ENCODE measurements at places on chromosomes 13 and 19. TPM values are rescaled to one million over a fixed set of nuclear protein-coding genes. Genes with fewer than 3 reads are reported as not detected.

GRCh38 chr13:49679246-49679645 is 12.0 kb downstream of the EBPL start:
- H3K27ac ChIP-seq: no peak overlapping the region
- DNase-seq: no peak
- H3K36me3 ChIP-seq: no peaks in the 10 kb centered on the region
- no peaks in the 10 kb centered on the region for H3K4me1 ChIP-seq

GRCh38 chr13:23776698-23777574 is 112.3 kb downstream of the MIPEP start:
- peaks cover 3% of the 10 kb centered on the region for H3K27me3 ChIP-seq
- peaks cover 15% of the 10 kb centered on the region for H3K36me3 ChIP-seq
- DNase-seq: no peak
- peaks cover 3% of the 10 kb centered on the region for H3K4me1 ChIP-seq

- no peak for DNase-seq
- peaks cover 6% of the 10 kb centered on the region for H3K27me3 ChIP-seq
- H3K4me3 ChIP-seq: peak overlapping the region; percentile 27
- peaks cover 21% of the 10 kb centered on the region for H3K4me1 ChIP-seq
- peak overlapping the region; percentile 79 for H3K27ac ChIP-seq
- no peaks in the 10 kb centered on the region for H3K36me3 ChIP-seq
Measured at GRCh38 chr13:93496985-93497673, 270.5 kb downstream of the GPC6 start.

- DNase-seq: no peak
- no peak overlapping the region for H3K4me3 ChIP-seq
- H3K4me1 ChIP-seq: no peaks in the 10 kb centered on the region
- no peak overlapping the region for H3K27ac ChIP-seq
Measured at GRCh38 chr13:42747399-42747873, 33.9 kb upstream of the FAM216B start.

DNA sequence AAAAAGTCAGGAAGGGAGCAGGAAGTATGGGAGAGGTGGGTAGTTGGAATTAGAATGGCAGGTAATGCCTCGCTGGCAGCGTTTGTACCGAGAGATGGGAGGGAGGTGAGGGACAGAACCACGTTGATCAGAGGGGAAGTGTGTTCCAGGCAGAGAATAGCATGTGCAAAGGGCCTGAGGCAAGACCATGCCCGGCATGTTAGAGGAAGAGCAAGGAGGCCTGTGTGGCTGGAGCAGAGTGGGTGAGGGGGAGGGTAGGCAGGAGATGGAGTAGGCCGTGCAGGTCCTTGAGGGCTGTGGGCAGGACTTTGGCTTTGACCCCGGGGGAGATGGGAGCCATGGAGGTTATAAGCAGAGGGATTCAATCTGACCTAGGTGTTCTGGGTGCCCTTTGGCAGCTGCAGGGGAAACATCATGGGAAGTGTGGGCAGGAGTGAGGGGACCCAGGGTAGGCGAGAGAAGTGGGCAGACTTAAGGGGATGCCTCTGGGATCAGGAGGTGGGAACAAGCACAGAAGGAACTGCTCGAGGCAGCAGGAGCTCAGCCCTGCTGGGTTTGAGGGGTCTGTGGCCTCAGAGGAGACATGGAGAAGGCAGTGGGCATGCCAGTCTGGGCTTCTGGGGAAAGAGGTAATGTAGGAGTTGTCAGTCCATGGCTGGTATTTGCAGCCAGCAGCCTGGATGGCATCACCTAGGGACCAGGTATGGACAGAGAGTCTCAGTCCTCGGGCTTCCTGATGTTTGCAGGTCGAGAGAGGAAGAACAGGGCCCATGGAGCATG is 48.8 kb downstream of the CD320 start:
- peaks cover 5% of the 10 kb centered on the region for H3K27me3 ChIP-seq
- H3K4me1 ChIP-seq: no peaks in the 10 kb centered on the region
- H3K4me3 ChIP-seq: no peak overlapping the region
- H3K27ac ChIP-seq: no peak overlapping the region

DNA sequence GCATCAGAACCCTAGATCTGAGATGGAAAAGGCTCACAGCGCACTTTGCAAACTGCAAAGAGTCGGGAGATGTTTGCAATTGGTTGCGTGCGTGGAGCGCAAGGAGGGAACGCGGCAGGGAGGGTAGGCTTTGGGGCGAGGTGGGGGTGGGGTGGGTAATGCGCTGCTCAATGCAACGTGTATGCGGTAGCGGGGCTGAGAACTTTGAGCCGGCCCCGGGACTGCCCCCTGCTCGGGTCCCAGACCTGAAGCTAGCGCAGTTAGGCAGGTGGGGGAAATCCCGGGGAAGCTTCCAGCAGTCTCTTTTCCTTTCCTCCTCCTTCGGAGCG is 971 bp downstream of the FOSB start:
- H3K27me3 ChIP-seq: peaks cover 22% of the 10 kb centered on the region
- H3K27ac ChIP-seq: no peak overlapping the region
- H3K4me1 ChIP-seq: peaks cover 7% of the 10 kb centered on the region
- H3K4me3 ChIP-seq: peak overlapping the region; percentile 91
- DNase-seq: no peak

DNA sequence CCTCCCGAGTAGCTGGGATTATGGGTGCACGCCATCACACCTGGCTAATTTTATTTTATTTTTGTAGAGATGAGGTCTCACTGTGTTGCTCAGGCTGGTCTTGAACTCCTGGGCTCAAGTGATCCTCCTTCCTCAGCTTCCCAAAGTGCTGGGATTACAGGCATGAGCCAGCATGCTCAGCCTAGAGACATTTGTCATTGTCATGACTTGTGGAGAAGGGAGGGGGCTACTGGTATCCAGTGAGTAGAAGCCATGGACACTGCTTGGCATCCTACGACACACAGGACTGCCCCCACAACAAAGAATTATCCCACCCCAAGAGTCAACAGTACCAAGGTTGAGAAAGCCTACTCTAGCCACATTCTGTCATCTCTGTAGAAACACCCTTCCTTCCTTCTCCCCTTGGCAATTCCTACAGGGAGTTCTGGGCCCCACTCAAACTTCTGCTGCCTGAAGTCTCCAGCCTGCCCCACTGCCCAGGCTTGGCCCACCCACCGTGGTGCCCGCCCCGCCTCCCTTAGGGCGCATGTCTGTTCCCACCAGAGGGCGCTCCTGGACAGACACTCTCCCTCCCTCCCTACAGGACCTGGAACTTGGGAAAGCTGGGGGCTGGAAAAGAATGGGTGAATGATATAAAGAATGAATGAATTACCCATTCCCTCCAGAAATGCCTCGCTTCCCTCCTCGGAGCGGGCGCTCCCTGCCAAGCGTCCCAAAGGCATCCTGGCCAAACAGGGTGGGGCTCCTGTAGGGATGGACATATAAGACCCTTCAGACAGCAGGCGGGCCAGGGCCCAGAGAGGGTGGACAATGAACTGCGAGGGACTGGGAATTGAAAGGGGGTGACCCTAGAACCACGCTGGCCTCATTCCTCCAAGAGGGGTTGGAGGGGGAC is 5.5 kb upstream of the EMP3 start:
- H3K4me3 ChIP-seq: no peak overlapping the region
- no peak overlapping the region for H3K27ac ChIP-seq
- peaks cover 7% of the 10 kb centered on the region for H3K27me3 ChIP-seq
- DNase-seq: peak; percentile 89

- H3K4me1 ChIP-seq: peaks cover 15% of the 10 kb centered on the region
- no peak overlapping the region for H3K4me3 ChIP-seq
- no peak overlapping the region for H3K27ac ChIP-seq
- no peak for DNase-seq
- peaks cover 4% of the 10 kb centered on the region for H3K27me3 ChIP-seq
Measured at GRCh38 chr13:25462301-25463125, 90.7 kb downstream of the ATP8A2 start.

- H3K4me3 ChIP-seq: no peak overlapping the region
- H3K36me3 ChIP-seq: no peaks in the 10 kb centered on the region
- DNase-seq: no peak
- H3K27ac ChIP-seq: no peak overlapping the region
- H3K4me1 ChIP-seq: no peaks in the 10 kb centered on the region
- peaks cover 5% of the 10 kb centered on the region for H3K27me3 ChIP-seq
Measured at GRCh38 chr19:7528192-7528519, 5.7 kb downstream of the MCOLN1 start.

GRCh38 chr13:94612050-94612449 is 10.4 kb downstream of the GPR180 start:
- H3K27ac ChIP-seq: no peak overlapping the region
- no peak overlapping the region for H3K4me3 ChIP-seq
- no peak for DNase-seq
- H3K36me3 ChIP-seq: no peaks in the 10 kb centered on the region

DNA sequence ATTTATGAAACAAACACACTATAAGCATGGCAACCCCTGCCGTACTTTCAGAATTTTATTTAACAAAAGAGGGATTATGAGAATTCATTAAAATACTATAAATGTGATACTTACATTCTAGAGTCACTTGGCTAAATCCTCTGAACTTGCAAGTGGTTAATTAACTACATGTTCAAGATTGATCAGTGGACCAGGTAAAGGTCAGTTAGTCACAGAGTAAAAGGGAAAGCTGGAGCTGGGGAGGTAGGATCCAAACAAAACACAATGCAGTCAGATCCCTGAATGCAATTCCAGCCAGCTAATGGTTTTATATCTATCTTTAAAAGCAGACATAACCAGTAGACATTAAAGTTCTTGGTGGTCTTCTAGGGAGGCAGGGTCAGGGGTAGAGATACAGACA is 270.5 kb downstream of the DIAPH3 start:
- DNase-seq: no peak
- H3K36me3 ChIP-seq: no peaks in the 10 kb centered on the region
- peaks cover 2% of the 10 kb centered on the region for H3K27me3 ChIP-seq
- H3K4me1 ChIP-seq: peaks cover 8% of the 10 kb centered on the region
- no peak overlapping the region for H3K27ac ChIP-seq

DNA sequence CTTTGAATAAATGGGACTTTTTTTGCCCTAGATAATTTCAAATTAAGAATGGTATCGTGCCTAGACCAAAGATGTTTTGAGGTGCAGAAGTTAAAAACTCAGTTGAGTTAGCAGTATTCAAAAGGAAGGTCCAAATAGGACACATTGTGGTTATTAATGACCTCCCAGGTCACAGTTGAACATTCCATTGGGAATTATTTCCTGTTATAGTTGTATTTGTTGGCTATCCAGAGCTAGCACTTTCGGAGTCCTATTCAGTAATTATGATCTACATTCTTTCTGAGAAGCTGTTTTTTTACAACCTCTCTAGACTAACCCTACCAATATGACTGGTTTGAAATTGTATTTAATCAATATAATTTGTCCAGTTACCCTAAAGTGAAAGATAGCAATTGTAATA is 83.7 kb downstream of the MAB21L1 start:
- no peak for DNase-seq
- no peak overlapping the region for H3K27ac ChIP-seq
- peaks cover 1% of the 10 kb centered on the region for H3K27me3 ChIP-seq
- H3K36me3 ChIP-seq: peaks cover 8% of the 10 kb centered on the region
- H3K4me3 ChIP-seq: peak overlapping the region; percentile 3

DNA sequence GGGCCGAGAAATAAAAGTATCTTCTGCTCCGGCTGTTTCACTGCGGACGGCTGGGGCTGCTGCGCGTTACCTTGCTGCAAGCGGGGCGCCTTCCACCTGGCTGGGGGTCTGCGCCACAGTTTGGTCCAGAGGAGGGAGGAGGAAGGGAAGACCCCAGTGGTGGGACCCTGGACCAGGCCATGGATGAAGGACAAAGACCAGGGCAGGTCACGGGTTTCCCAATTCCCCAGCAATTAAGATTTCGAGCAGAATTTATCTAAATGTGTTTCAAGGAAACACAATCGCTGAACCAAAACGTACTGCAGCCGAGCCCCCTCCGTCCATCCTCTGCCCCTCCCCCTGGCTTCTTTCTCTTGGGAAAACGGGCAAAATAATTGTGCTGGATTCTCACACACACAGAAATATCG is 2.9 kb downstream of the SOX1 start:
- H3K36me3 ChIP-seq: no peaks in the 10 kb centered on the region
- peaks cover 36% of the 10 kb centered on the region for H3K27me3 ChIP-seq
- H3K27ac ChIP-seq: no peak overlapping the region
- no peak overlapping the region for H3K4me3 ChIP-seq
- peaks cover 16% of the 10 kb centered on the region for H3K4me1 ChIP-seq

GRCh38 chr13:49936968-49937273 is 781 bp upstream of the SPRYD7 start:
- no peaks in the 10 kb centered on the region for H3K36me3 ChIP-seq
- H3K27me3 ChIP-seq: no peaks in the 10 kb centered on the region
- no peaks in the 10 kb centered on the region for H3K4me1 ChIP-seq
- H3K4me3 ChIP-seq: peak overlapping the region; percentile 99

DNA sequence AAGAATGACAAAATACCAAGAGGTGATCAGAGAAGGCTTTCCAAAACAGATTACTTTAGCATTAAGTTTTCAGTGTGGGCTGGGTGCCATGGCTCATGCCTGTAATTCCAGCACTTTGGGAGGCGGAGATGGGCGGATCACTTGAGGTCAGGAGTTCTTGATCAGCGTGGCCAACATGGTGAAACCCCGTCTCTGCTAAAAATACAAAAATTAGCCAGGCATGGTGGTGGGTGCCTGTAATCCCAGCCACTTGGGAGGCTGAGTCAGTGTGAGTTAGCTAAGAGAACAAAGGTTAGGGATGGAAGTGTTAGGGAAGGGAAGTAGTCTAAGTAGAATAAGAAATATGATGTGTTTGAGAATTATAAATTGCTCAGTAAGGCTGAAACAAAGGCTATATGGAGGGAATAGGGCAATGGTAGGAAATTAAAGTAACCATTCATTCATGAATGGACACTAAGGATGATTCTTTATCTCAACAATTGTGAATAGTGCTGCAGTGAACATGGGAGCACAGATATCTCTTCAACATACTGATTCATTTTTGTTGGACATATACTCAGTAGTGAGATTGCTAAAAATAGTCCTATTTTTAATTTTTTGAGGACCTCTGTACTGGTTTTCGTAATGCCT is 3.9 kb upstream of the RCBTB2 start:
- peaks cover 4% of the 10 kb centered on the region for H3K27me3 ChIP-seq
- no peaks in the 10 kb centered on the region for H3K36me3 ChIP-seq
- DNase-seq: no peak

DNA sequence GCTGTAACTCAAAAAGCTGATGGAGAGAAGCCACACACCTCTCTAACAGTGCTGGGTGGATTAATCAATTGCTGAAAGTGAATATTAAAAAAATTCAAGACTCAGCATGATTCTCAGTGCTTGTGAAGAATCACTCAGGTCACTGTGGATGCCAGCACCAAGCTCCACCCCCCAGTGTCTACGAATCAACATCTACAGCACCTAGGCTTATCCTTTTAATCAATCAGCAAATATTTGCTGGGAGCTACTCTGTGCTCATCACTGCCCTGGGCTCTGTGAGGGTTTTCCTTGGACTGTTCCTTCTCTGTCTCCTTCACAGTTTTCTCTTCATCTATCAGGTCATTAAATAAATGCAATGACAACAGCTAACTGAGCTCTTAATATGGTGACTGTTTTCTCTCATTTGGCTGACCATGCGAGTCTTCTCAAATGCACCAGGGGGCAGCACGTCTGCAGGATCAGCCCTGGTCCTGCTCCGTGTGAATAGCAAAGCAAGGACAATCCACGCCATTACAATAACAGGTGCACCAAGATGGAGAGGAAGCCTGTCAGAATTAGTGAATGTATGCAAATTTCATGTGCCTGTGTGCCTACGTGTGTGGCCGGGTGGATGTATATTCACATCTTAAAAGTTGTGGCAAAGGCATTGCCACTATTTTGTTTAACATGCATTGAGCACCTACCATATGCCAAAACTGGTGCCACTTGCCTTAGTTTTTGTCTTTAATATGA is 14.6 kb upstream of the C13orf42 start:
- H3K27ac ChIP-seq: no peak overlapping the region
- H3K27me3 ChIP-seq: no peaks in the 10 kb centered on the region
- H3K4me3 ChIP-seq: no peak overlapping the region
- H3K36me3 ChIP-seq: peaks cover 13% of the 10 kb centered on the region
- DNase-seq: peak; percentile 71
- H3K4me1 ChIP-seq: peaks cover 3% of the 10 kb centered on the region

PALM gene
- 349 TPM for total RNA-seq

ELSPBP1 gene
- total RNA-seq: not detected

GNG7 gene
- 8.0 TPM for total RNA-seq

LGALS7B gene
- total RNA-seq: not detected

NUFIP1 gene
- total RNA-seq: 5.7 TPM

POSTN gene
- total RNA-seq: 0.34 TPM
